ENCODE measurements at places on chromosomes 6 and 20.

GRCh38 chr6:125050663-125051318 lies 88.6 kb downstream of the RNF217 start:
- DNase-seq: no peak

GRCh38 chr6:168314948-168315347 lies 4.6 kb downstream of the DACT2 start:
- DNase-seq: no peak

DNA sequence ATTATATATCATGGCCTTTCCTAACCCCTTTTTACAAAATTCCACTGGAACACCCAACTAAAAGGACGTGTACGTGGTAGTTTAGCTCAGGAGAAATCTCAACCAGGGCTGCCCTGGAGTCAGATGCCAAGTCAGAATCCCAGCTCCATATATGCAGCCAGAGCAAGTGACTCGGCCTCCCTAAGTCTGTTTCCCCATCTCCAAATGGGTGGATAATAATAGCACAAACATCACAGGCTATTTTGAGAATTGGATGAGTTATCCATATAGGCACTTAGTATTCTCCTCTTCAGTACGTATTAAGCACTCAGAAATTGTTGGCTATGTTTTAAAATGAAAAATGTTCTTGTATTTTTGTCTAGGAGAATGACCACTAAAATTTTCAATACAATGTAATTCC lies 481.5 kb downstream of the CD109 start:
- no peak for DNase-seq

- DNase-seq: no peak
Observed at GRCh38 chr6:138728662-138729061, 44.9 kb upstream of the CCDC28A start.

GRCh38 chr20:1402149-1402548 lies 9.3 kb upstream of the FKBP1A start:
- DNase-seq: no peak

GRCh38 chr6:28401172-28401571 lies 1.6 kb upstream of the ZSCAN12 start:
- DNase-seq: no peak
